NCI-H524 (cell line): ENCODE measurements at places on chromosomes 6 and 20.
A peak's percentile ranks its signal among the peaks of the same experiment; 100 is the strongest.

GRCh38 chr20:23167431-23167830, 81.3 kb upstream of the CD93 start:
- no peak for DNase-seq

GRCh38 chr6:136550045-136550329, 235 bp downstream of the MAP7 start:
- DNase-seq: no peak

GRCh38 chr6:91079969-91080368, 493.1 kb upstream of the MAP3K7 start:
- no peak for DNase-seq

DNA sequence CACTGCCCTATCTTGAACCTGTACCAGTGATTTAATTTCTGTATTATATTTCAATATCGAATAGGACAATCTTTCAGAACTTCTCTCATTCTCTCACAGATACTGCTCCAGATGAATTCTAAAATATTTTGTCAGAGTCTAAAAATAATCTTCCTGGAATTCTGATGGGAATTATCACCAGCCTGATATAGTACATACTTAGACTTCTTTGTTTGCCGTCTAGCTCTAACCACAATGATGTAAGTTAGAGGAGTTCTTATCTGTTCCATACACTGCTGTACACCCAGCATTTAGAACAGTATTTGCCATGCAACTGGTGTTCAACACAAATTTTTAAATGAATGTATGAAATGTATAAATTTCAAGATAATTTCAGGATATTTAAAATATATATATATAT, 1.3 kb upstream of the HUS1B start:
- no peak for DNase-seq

DNA sequence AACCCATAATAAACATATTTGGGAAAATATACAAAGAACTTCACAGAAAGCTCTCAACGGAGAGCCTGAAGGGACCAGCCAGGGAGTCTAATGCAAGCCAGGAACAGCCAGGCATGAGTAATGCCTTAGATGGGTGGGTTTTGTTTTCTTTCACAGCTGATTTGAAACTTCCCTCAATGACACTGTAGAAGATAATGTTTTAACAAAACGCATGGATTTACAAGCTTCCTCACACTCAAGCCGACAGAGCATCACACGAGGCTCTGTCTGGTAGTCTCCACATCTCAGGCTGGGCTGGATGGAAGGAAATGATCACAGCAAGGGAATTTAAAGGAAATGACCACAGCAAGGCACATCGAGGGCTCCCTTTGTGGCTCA, 113.9 kb downstream of the GMPR start:
- no peak for DNase-seq

- DNase-seq: no peak
Measured at GRCh38 chr6:78749326-78749725, 118.0 kb upstream of the IRAK1BP1 start.

- peak; percentile 61 for DNase-seq
Measured at GRCh38 chr6:4892785-4893485, 110.9 kb downstream of the RPP40 start.

DNA sequence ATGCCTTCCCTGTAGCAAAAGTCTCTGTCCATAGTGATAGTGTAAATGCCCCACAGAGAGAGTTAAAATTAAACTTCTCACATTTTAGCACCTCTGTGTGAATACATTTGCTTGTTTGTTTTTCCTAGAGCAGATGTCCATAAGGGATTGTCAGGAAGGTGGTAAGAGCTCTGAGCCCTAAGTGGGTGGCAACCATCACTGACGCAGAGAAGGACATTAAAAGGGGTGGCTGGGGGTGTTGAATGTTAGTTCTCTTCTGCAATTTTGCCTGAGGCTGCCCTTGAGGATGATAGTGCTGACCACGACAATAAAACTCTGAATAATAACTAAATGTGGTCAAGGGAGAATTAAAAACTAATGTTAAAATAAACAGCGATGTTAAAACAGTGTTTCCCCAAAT, 174.3 kb upstream of the ID4 start:
- no peak for DNase-seq

DNA sequence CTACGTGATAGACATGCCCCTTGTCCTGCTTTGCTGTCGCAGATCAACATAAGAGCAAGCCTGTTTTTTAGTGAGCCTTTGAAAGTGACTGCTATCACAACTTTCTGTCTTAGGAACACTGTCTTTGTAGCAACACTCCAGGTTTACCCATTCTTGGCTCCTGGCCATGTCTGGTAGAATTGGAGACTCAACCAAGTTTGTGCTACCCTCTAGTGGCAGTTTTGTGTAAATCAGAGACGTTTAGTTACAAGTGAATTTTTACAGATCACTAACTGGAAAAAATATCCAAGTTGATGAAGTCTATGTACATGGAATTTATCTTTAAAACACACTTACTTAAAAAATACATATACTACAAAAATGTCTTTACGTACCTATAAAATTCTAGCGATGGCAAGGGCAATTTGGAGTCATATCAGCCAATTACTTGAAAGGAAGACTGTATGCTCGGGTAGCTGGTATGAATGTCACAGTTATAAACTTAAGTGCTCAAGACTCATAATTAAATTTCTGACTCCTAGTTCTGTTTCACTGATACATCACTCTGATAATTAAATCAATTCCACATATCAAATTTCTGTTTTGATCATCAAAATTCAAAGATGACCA, 101.4 kb downstream of the ADGB start:
- DNase-seq: peak; percentile 85
